NCI-H1105 (cell line): ENCODE measurements at places on chromosomes 6 and 20.

DNA sequence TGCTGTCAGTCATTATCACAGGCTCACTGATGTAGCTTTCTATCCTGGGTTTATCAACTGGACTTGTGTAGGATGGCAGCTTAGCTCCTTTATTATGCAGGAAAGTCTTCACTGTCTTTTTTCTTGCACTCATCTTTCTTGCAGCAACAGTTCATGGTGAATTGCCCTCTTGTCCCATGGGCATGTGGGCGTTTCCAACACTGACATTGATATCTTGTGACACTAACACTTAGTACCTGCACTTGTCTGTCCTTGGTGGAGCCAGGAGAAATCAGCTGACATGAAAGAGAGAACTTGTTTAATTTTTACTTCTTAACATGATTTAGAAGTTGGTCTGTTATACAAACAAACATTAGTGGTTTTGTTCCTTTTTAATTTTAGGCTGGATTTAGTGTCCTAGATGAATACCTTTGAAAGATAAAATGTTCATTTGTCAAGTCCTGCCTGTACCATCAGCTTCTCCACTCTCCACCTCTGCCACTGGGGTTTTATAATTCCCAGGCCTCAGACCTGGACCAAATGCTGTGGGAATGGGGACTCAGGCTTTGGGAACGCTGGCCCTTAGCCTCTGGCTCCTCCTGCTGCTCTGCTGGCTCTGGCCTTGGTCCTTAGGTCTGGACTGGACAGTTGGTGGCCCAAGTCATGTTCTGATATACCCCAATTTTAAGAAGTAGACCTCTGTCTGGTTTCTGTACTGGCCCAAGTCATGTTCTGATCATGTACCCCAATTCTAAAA lies 161.0 kb upstream of the LAMP5 start:
- no peak for DNase-seq

DNA sequence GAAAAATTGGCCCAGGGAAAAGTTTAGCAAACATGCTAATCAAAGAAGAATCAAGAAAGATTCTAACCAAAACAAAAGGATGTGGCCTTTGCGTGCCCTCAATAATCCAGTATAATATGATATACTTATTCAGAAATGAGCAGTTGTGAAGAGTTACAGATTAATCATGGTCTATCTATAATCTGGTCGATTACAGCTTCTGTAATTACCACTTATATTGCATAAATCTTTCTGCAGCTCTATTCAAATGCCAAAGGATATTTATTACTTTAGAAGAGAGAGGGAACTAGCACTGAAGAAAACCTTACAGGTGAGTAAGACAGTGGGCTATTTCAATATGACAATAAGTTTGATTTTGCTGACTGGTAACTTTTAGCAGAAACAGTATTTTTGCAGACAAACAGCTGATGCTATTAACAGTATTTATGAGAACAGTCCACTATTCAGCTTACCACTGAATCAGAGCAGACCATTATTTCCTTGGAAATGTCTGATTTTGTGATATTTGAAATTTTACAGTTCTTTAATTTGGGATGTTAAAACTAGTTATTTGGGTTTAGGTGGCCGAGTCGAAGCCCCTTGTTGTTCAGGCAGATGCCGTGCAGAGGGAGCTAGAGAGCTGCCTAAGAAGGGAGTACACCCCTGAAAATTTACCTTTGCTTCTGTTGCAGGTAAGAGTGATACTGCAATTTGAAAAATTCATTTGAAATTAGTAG lies 92.2 kb downstream of the CEP57L1 start:
- DNase-seq: peak; percentile 59

DNA sequence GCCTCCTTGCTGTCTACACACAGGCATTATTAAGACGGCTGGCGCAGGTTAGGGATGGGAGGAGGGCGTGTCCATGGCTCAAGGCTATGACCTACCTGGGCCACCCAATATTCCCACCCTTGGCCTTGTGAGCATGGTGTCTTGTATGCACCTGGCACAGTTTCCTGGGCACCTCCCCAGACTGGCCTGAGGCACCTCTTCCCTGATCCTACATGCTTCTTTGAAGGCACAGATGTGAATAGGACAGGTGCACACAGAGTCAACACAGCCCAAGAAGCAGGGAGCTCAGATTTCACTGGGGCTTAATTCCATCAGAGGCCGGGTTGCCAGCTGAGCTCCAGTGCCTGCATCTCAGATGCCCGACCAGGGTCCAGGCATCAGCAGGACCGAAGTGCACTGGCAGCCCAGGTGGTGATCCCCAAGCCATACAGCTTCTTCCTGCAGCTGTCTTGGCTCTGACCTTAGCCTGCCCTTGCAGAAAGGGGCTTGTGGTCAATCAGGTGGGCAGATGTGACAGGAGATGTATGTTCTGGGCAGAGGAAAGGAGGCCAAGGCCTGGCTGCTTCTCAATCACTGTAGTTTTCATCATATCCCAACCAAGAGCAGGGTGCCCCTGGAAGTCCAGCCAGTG lies 287.7 kb downstream of the CLIC5 start:
- peak; percentile 14 for DNase-seq

DNA sequence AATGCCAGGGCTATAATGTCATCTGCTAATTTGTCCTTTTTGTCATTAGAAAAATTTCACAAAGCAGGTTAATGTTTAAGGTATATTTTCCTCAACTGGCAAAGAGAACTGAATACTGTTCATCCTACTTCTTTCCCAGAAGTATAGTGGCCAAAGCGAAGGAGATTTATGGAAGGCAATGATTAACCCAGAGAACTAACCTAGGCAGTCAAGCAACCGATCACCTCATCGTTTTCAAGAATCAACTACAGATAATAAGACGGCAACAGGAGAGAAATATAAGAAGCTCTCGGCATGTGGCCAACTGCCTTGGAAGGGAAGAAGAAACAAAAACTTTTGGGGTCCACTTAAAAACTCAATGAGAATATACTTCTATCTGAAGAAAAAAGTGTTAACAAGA lies 38.2 kb downstream of the REV3L start:
- no peak for DNase-seq

- no peak for DNase-seq
Measured at GRCh38 chr6:44064089-44064947, 62.9 kb downstream of the MRPL14 start.

GRCh38 chr6:36616893-36617521 lies 22.8 kb downstream of the SRSF3 start:
- peak; percentile 75 for DNase-seq

- no peak for DNase-seq
Measured at GRCh38 chr20:51119914-51120313, 97.0 kb upstream of the KCNG1 start.

DNA sequence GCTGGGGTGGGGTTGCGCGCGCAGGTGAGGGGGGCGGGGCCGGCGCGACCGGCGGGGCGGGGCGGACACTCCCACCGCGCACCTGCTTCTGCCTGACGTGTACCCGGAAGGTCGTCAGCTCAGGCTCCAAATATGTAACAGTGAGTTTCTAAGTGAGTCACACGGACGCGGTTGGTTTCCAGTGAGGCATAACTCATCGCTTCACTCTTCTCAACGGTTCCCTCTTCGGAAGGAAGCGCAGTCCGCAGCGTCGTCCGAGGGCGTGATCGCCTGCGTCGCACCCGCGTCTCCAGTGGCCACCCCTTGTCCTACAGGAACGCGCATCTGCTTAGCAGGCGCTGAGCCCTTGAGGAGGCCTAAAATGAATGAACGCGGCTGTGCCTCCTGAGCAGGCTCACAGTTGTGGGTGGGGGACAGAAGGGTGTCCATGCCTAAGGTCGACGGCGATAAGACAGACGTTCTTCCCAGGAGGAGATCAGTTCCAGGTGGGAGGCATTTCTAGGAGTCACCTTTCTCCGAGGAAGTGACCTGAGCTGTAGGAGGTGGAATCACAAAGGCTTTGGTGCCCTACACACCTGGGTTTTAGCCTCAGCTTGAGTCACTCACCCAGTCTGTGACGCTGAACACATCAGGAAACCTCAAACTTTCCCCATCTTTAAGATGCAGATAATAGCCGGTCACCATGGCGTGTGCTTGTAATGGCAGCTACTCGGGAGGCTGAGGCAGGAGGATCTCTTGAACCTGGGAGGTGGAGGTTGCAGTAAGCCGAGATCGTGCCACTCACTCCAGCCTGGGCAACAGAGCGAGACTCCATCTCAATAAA lies 50.9 kb upstream of the EZR start:
- DNase-seq: no peak

DNA sequence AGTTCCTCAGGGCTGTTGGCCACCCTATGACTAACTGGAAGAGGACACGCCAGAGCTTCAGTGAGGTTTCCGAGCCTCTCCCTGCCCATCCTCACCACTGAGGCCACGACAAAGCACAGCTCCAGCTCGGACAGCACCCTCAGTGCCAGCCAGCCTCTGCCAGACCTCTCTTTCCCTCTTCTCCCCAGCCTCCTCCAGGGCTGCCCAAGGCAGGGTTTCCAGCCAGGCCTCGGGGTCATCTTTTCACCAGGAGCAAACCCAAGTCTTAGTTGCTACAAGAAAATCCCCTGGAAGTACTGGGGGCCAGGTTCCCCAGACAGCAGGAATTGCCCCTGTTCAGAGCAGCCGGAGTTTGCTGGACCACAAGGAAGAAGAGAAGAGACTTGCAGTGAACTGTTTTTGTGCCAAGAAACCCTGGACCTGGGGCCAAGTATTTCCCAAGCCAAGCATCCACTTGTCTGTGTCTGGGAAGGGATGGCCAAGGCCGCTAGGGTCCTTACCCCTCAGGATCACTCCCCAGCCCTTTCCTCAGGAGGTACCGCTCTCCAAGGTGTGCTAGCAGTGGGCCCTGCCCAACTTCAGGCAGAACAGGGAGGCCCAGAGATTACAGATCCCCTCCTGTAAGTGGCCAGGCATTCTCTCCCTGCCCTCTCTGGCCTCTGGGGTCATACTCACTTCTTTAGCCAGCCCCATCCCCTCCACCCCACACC lies 41.6 kb downstream of the PLAGL2 start:
- DNase-seq: no peak

- DNase-seq: no peak
Measured at GRCh38 chr6:2978923-2979322, 7.6 kb upstream of the SERPINB6 start.

DNA sequence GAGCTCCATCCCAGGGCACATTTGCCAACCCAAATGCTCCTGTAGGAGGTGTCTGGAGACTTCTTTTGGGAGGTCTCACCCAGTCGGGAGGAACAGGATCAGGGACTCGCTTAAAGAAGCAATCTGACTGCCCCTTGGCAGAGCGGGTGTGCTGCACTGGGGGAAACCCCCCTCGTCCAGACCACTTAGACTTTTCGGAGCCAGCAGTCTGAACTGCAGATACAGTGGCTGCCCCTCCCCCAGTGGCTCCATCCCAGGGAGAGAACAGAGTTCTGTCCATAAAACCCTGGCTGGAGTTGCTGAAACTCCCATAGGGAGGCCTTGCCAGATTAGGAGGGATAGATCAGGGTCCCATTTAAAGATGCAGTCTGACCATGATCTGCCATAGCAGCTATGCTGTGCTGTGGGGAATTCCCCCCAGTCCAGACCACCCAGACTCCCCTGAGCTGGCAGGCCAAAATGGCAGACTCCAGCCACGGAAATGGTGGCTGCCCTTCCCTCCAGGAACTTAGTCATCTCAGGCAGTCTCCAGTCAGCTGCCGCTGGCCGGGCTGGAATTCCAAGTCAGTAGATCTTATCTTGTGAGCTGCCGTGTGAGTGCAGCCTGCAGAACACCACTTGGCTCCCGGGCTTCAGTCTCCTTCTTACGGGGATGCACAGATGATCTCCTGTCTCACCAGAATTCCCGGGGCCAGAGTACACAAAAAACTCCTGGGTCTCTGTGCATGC lies 278.1 kb upstream of the SASH1 start:
- DNase-seq: no peak

DNA sequence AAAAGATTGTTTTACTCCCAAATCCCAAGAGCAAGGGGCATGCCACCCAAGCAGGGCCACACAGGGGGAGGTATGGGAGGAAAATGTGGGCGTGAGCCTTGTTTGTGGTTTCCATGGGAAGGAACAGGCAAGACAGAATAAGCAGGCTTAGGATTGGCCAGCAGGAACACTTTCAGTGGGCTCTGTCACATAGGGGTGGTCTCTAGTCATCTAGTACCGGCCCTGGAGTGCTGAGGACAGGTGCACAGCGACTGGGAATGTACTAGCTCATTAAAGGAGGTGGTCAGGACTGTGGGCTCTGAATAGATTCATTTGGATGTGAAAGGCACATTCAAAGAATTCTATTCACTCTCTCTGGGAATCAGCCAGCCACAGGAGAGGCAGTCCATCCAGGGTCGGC lies 175.6 kb downstream of the TBC1D7 start:
- DNase-seq: no peak

DNA sequence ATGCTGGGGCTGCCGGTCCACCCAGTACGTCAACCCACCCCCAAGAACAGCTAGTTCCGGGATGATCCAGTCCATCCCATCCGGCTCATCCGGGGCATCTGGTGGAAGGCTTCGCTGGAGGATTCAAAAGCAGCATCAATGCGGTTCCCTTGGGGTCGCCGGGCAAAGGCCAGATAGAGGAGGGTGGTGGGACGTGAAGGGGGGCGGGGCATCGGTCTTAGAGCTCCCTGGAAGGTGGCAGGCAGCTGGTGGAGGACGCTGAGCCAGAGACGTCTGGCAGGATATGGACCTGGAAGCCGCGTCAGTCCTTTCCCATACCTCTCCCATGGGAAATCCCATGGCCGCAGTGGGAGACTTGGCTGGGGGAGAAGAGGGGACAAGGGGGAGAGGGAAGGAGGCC lies 1500.8 kb upstream of the DEFB115 start:
- DNase-seq: no peak

DNA sequence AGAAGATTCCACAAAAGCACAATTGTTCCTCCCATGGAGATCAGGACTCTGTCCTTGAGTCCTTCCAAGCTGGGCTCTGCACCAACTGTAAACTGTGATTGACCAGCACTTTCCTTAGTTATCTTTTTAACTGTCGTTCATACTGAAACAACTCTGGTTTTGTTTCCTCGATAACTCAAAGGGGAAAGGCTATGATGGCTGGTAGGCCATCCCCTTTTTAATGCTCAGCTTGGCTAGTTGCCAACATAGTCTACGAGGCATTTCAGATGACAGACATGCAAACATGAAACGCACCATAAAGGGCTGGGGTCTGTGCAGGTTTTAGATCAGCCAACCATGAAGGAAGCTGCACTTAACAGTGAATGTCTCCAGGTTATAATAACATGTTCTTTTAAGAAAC lies 497.1 kb upstream of the ARID1B start:
- peak; percentile 78 for DNase-seq

GRCh38 chr20:51496964-51497363 lies 45.6 kb downstream of the NFATC2 start:
- no peak for DNase-seq

DNA sequence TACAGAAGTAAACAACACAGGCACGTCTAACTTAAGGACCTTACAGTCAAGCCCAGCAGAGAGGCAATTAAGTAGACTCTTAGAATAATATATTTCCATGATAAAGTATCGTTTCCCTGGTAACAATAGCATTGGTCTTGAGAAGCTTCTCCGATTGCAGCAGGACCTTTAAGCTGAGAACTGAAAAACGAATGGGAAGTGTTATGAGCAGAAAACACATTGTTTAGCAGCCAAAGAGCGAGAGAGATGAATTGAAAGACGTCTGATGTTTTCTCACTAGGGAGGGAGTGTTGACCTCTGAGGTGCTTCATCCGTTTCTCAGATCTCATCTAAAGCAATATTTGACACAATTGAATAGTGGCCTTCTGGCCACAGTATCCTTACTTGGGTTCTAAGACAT lies 855 bp downstream of the BYSL start:
- no peak for DNase-seq

- DNase-seq: no peak
Measured at GRCh38 chr6:161446949-161447348, 173.1 kb upstream of the AGPAT4 start.
